ENCODE measurements at places on chromosomes 16 and 17.

- no peak for DNase-seq
Measured at GRCh38 chr17:68603656-68604055, 2.5 kb upstream of the FAM20A start.

- no peak for DNase-seq
Measured at GRCh38 chr16:16909126-16909525, 530.2 kb downstream of the NPIPA7 start.

GRCh38 chr17:50072130-50072529 lies 16.2 kb downstream of the ITGA3 start:
- no peak for DNase-seq

DNA sequence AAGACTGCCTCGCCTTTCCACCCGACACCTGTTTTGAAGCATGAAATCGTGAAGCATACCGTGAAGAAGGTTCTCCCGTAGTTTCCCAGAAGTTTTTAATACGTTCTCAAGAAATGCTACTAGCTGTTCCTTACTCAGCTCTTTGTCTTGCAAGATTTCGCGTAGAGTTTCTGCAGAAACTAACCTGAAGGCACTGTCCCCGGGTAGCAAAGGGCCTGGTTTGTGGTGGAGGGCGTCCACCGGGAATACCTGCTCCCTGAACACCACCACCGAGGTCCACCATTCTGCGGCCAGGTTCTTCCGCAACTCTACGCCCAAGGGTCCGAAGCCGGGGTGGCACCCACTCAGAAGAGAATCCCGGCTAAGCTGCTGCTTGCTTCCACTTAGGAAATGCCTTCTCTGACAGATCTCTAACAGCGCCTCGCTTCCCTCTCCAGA lies 487 bp downstream of the POLG2 start:
- DNase-seq = no peak

DNA sequence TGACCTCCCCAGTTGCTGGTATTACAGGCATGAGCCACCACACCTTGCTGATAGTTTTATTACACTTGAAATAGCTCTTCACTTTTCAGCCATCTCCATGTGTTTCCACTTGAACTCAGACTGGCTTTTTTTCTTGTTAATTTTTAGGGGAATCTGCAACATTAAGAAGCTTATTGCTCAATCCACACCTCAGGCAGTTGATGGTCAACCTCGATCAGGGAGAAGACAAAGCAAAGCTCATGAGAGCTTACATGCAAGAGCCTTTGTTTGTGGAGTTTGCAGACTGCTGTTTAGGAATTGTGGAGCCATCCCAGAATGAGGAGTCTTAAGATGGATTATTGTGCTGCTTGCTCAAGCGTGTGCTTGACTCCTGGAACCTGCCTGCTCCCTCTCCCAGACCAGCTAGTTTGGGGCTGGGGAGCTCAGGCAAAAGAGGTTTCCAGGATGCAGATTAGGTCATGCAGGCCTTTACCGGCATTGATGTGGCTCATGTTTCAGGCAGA lies 8.6 kb downstream of the ZNHIT3 start:
- no peak for DNase-seq

- no peak for DNase-seq
Measured at GRCh38 chr17:1299552-1300370, 20.3 kb downstream of the TRARG1 start.

GRCh38 chr17:47644324-47644723 lies 5.4 kb upstream of the KPNB1 start:
- DNase-seq = no peak
